Right forelimb (tissue), 1 donor: ENCODE measurements at places on chromosomes 6 and 20.

DNA sequence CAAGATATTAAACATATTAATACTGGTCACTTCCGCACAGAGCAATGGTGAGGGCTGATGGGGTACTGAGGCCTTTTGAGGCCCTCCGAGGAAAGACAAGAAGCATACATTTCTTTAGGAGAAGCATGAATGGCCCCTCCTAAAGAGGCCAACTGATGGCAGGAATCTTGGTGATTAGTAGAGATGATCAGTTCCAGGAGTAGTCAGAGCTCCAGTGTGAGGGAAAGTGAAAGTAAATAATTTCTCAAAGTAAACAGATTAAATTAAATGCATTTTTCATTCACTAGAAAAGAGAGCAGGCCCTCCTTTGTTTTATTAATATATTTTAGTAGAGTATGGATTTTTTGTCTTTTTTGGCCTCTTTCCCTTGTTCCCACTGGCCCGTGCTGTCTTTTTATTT lies 38.2 kb downstream of the NOX3 start:
- DNase-seq: no peak

DNA sequence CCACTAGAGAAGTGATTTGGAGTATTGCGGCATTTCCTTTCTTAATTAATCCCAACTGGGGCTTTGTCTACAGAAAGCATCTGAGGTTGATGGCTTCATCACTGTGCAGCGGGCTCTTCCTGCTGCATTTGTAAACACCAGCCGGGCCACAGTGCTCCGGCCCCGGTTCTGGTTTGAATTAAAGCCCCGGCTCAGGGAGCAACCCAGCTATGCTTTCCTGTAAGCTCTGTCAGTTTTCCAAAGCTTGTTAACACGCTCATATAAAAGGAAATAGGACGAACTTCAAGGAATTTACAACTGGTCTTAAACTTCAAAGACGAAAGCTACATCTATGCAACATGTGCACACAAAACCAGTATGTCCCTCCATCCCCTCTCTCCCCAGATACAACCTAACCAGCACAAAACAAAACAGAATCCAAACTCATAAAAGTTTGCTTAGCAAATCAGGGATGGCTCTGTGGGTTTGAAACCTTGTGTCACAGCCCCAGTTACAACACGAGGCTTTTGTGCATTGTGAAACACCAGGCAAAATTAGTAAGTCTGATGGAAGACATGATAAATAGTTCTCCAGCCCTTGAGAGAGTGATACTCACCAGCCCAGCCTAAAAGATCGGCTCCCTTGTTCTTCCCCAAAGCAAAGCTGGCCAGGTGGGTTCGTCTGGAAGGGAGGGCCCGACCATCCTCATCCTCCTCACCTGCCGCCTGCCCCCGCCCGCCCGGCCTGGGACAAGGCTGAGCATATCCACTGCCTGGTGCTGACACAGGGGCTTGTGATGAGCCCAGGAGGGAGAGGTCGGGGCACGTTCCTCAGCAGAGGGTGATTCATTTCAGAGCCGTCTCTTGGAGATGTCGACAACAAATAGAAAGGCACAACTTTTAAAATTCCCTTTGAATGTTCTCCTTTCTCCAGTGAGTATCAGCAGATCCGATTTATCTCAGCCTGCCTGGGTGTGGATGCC lies 197.9 kb downstream of the TFAP2C start:
- peak; percentile 51 for DNase-seq

GRCh38 chr6:139982195-139982594 lies 607.7 kb upstream of the CITED2 start:
- no peak for DNase-seq

DNA sequence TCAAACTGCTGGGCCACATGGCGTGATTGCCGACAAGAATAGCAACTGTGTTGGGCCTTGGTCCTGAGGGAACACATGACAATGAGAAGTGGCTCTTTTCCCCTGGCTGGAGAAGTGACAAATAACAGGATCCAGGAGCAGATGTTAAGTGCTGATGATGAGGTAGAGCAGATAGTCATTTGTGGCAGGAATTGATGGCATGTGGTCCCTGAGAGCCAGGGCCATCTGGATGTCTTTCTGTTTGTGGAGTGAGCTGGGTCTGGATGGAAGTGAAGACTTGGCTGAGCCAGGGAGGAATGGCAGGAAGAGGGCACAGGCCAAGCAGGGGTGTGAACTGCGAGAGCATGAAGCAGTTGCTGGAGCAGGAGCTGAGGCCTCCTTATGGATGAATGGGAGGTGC lies 67.8 kb downstream of the SCAND1 start:
- DNase-seq: no peak

GRCh38 chr6:69791065-69791471 lies 5.7 kb downstream of the LMBRD1 start:
- no peak for DNase-seq

- no peak for DNase-seq
Observed at GRCh38 chr6:113428702-113429101, 428.4 kb upstream of the MARCKS start.
